ENCODE measurements at places on chromosomes 12 and 14. TPM values are rescaled to one million over a fixed set of nuclear protein-coding genes. Genes with fewer than 3 reads are reported as not detected.

Gene GSC
- total RNA-seq = 0.55 TPM

Gene PRPH
- 1.7 TPM for total RNA-seq

Gene MYF5
- total RNA-seq = not detected

Gene IAPP
- not detected for total RNA-seq

Gene HOXC10
- total RNA-seq = 2.6 TPM

Gene PLEKHH1
- total RNA-seq = 3.5 TPM
